ENCODE measurements at places on chromosomes 2 and 18. TPM values are rescaled to one million over a fixed set of nuclear protein-coding genes. Genes with fewer than 3 reads are reported as not detected.
A peak's percentile ranks its signal among the peaks of the same experiment; 100 is the strongest.

The CARF gene
- total RNA-seq = 13.3 TPM

The MERTK gene
- 0.21 TPM for total RNA-seq

The AQP12A gene
- total RNA-seq = not detected

The SLC30A3 gene
- total RNA-seq = 0.23 TPM

The KIAA1328 gene
- 8.1 TPM for total RNA-seq

The ZSWIM2 gene
- total RNA-seq = not detected

The CTAGE1 gene
- total RNA-seq = not detected

- H3K27me3 ChIP-seq = peaks cover 3% of the 10 kb centered on the region
- H3K27ac ChIP-seq = peak overlapping the region; percentile 95
- H3K4me1 ChIP-seq = peaks cover 26% of the 10 kb centered on the region
Measured at GRCh38 chr2:73070643-73071359, 711 bp downstream of the SFXN5 start.

DNA sequence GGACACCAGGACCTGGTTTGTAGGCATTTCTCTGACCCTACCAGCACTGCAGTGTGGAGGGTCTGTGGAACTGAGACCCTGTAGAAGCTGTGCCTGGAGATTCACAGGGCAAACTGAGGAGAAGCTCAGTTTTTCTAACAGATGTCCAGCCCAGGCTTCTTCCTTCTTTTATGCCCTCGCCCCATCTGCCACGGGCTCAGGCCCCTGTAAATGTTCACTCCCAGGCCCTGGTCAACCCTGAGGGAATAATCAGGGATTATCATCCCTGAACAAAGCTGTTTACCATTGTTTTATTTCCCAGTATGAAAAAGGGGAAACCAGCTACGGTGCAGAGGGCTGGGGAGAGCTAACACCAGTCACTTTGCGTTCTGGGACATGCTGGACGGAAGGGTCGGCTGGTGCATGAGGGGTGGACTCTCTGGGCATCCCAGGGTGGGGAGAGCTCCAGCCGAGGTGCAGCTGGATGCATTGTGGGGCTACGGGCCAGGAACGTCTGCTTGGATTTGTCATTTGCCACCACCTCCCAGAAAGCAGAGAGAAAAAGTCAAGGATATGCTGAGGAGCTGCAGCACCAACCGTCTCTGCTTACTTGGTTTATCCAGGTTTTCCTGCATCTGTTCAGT is 183.8 kb downstream of the TFCP2L1 start:
- H3K27ac ChIP-seq = no peak overlapping the region
- H3K4me1 ChIP-seq = no peaks in the 10 kb centered on the region
- H3K4me3 ChIP-seq = no peak overlapping the region
- peaks cover 2% of the 10 kb centered on the region for H3K27me3 ChIP-seq
- no peak for DNase-seq
- no peaks in the 10 kb centered on the region for H3K36me3 ChIP-seq

GRCh38 chr2:120468136-120468535 is 122.2 kb downstream of the INHBB start:
- H3K27ac ChIP-seq = no peak overlapping the region
- DNase-seq = no peak
- H3K27me3 ChIP-seq = no peaks in the 10 kb centered on the region
- H3K4me1 ChIP-seq = no peaks in the 10 kb centered on the region

GRCh38 chr2:75274936-75275335 is 75.6 kb upstream of the TACR1 start:
- H3K27me3 ChIP-seq = peaks cover 4% of the 10 kb centered on the region
- H3K36me3 ChIP-seq = no peaks in the 10 kb centered on the region
- no peak overlapping the region for H3K4me3 ChIP-seq
- no peak overlapping the region for H3K27ac ChIP-seq

GRCh38 chr2:157864857-157865430 is 11.2 kb downstream of the ACVR1 start:
- H3K27me3 ChIP-seq = no peaks in the 10 kb centered on the region
- H3K36me3 ChIP-seq = peaks cover 24% of the 10 kb centered on the region
- no peak overlapping the region for H3K4me3 ChIP-seq

- no peak overlapping the region for H3K4me3 ChIP-seq
- no peak overlapping the region for H3K27ac ChIP-seq
Measured at GRCh38 chr18:55256226-55256928, 297.1 kb upstream of the CCDC68 start.

- H3K4me1 ChIP-seq = no peaks in the 10 kb centered on the region
- H3K27ac ChIP-seq = no peak overlapping the region
- DNase-seq = no peak
- peaks cover 4% of the 10 kb centered on the region for H3K27me3 ChIP-seq
- H3K36me3 ChIP-seq = no peaks in the 10 kb centered on the region
Measured at GRCh38 chr18:9827793-9828505, 57.8 kb upstream of the TXNDC2 start.

DNA sequence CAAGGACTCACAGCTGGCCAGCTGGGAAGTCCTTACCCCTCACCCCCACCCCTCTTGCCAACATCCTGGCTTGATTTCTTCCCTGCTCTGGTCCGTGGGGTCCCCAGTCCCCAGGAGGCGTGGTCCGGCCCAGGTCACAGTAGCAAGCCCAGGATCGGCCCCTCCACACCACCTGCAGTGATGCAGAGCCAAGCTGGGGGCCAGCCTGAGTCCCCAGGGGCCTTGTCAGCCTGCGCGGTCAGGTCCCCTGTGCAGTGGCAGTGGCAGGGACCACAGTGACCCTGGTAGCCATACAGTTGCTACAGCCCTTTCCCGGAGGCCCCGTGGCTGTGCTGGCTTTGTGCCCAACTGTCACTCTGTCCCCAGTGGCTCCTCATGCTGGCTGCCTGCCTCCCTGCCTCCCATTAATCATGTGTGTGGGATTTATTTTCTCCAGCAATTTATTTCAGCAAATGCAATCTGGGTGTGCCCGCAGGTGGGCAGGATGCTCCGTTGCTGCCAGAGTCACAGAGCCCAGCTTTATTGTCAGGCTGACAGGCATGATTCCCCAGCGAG is 8.8 kb upstream of the PRSS56 start:
- H3K36me3 ChIP-seq = no peaks in the 10 kb centered on the region
- H3K4me3 ChIP-seq = no peak overlapping the region
- H3K27ac ChIP-seq = no peak overlapping the region
- H3K4me1 ChIP-seq = no peaks in the 10 kb centered on the region

DNA sequence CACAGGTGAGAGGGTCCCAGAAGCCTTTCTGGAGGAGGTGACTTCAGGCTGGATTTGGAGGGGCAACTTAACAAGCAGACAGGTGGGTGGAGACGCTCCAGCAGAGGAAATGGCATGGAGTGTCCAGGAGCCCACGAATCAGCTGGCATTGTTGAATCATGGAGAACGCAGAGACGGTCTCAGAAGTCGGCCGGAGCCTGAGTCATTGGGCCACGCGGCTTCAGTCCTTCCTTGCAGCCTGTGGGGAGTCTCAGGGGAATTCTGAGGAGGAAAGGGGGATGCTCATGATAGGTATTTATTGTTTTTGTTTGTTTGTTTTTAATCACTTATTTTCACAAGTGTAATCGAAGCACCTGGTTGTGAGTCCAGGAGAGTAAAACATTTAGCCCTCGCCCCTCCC is 184.6 kb upstream of the HDAC4 start:
- no peaks in the 10 kb centered on the region for H3K4me1 ChIP-seq
- H3K4me3 ChIP-seq = no peak overlapping the region
- no peak for DNase-seq
- H3K36me3 ChIP-seq = no peaks in the 10 kb centered on the region
- H3K27ac ChIP-seq = no peak overlapping the region

DNA sequence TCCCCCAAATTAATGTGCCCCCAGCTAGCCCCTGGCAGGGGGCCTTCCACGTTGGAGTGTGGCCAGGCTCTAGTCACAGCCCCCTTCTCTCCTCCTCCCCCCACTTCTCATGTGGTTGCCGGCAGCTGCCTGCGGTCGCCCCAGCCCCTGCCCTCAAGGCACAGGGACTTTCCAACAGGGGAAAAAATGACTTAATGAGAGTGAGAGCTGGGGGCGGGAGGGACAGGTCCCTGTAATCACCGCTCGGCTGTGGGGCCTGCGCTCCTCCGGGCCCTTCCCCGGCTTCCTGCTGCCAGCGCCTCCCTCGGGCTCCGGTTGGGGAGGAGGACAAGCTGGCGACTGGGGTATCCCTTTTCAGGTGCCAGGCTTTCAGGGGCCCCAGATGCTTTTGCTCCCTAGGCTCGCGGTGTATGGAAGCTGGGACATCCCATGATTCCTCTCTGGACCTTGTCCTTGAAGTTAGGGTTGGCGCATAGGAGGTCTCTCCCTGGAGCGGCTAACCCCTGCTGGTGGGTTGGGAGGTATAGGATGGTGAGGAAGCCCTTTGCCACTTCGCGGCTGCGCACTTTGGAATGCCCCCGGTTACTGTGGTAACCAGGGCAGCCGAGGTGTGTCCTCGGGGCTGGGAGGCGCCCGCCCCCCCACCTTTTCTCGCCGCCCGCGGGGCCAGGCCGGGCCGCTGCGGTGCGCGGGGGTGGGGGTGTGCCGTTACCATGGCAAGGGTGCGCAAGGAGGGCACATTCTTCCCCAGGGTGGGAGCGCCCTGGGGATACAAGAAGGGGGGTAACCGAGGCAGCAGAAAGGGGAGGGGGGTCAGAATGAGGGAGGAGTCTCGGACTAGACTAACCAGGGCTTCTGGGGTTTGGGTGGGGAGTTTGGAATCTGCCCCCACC is 16.1 kb downstream of the WNT10A start:
- H3K4me1 ChIP-seq = peaks cover 53% of the 10 kb centered on the region
- H3K4me3 ChIP-seq = peak overlapping the region; percentile 24
- H3K36me3 ChIP-seq = no peaks in the 10 kb centered on the region
- peak; percentile 80 for DNase-seq

DNA sequence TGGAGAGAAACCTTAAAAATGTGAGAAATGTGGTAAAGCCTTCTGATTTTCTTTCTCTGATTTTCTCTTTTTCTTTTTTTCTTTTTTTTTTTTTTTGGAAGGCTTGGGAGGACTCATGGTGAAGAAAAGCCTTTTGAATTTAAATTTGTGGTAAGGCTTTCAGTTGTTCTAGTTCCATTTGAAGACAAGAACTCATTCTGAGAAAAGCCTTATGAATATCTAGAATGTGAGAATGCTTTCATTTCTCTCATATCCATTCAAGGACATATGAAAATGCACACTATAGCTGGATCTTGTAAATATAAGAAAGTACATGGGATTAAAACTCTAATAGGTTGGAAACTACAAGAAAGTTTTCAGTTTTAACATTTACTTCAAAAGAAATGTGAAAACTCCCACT is 1045.2 kb upstream of the NRXN1 start:
- H3K4me1 ChIP-seq = no peaks in the 10 kb centered on the region
- H3K36me3 ChIP-seq = no peaks in the 10 kb centered on the region
- H3K27me3 ChIP-seq = no peaks in the 10 kb centered on the region
- H3K27ac ChIP-seq = no peak overlapping the region

DNA sequence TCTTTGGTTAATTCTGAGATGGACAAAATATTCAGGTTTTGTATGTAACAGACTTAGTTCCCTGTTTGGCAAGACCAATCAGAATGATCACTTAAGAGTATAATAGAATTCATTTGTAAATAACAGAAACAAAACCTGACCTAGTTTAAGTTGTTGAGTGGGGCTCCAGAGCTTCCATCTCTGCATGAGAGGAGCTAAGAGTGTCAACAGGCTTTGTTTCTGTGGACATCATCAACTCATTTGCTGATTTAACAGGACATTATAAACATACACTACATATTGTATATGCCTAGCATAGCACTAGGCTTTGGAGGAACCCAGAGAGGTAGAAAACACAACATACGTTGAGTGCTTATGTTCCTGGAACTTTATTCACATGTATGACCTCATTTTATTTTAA is 75.3 kb upstream of the TRIB2 start:
- H3K27ac ChIP-seq = no peak overlapping the region
- no peaks in the 10 kb centered on the region for H3K27me3 ChIP-seq
- no peak overlapping the region for H3K4me3 ChIP-seq
- peaks cover 1% of the 10 kb centered on the region for H3K36me3 ChIP-seq

DNA sequence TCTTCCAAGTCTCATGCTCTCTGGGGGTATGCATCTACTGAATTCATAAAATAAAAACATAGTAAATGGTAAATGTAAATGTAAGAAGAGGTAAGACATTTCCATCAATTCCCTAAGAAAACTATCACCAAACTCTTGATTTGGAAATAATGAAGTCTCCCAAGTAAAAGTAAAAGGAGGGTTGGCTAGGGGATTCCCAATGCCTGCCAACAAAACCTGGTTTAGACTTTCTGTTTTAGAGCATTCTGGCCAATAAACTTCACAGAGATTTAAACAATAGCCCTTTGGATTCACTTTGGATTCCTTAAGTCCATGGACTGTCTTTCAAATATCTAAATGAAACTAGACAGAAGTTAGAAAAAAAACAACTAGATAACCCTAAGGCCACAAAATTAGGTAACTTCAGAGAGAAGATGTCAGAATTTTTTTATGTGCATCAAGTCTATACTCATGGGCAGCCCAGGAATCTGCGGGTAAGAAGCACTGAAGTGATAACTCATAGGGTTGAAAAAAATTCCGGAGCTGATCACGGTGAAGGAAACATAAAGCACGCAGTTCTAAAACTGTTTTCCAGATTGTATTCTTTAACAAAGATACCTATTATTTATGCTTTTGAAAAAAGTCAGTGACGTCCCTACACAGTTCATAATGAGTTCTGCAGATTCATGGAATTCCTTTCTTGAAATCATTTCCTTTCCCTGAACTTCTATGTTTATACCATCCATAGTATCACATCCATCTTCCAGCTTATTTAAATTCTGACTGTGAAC is 263.6 kb downstream of the AFF3 start:
- H3K36me3 ChIP-seq = no peaks in the 10 kb centered on the region
- no peak overlapping the region for H3K27ac ChIP-seq
- DNase-seq = no peak
- no peak overlapping the region for H3K4me3 ChIP-seq
- H3K4me1 ChIP-seq = no peaks in the 10 kb centered on the region

DNA sequence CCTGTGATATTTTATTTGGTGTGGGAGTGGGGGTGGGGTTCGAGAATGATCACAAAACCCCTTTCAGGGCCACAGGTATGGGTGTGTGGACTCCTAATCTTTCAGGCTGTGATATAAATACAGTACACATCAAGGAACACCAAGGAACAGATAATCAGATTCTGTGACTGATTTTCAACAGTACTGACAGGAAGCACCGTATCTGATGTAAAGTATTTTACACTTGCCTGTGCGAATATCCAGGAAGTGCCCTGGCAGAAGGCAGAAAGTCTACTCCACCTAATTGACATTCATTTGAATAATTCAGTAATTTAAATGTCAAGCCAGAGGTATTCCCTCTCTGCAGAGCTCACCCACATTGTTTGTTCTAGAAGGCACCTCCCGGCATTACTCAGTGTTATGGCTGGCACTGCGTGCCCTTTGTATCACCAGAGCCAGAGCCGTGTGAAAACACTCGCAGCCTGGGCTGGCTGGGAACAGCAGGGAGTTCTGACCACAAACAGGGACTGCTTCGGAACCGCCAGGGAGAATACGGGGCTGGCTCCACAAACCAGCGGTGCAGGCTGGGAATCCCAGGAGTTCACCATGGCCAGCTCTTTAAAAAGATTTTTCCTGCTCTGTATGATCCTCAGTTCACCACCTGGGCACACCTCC is 91.8 kb downstream of the ACVR1 start:
- peak; percentile 20 for DNase-seq
- peaks cover 40% of the 10 kb centered on the region for H3K36me3 ChIP-seq
- H3K4me1 ChIP-seq = peaks cover 33% of the 10 kb centered on the region
- H3K27me3 ChIP-seq = no peaks in the 10 kb centered on the region
- peak overlapping the region; percentile 68 for H3K27ac ChIP-seq

DNA sequence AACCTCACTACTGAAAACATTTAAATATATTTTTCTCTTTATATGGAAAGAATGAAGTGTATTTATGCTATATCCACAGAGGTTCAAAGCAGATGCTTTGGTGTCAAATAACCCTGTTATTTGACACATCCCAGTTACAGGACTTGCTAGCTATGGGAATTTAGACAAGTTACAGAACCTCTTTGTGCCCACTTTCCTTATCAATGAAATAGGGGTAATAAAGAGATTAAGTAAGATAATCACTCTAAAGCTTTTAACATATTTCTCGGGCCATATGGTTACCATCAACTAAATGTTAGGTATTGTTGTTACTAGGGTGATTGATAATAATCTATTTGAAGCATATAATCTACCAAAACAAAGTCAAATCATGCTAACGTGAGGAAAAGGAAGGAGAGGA is 1660.6 kb upstream of the NXPH2 start:
- no peaks in the 10 kb centered on the region for H3K27me3 ChIP-seq
- H3K4me3 ChIP-seq = no peak overlapping the region
- H3K4me1 ChIP-seq = no peaks in the 10 kb centered on the region
